ENCODE measurements at places on chromosomes 5 and 9.

DNA sequence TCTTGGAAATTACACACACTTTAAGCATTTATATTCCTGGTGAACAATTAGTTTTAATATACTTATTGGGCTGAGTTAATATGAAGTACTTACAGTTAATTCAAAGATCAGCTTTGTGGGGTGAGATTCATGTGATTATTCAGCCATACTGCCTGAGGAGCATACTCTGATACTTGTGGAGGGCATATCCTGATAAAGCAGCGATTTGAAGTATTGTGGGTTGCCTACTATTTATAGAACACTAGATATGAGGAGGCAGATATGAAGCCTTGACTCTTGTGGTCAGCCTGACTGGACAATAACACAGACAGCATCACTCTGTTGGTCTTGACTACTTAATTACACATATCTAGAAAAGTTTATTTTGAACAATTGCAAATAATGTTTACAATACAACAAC is 27.0 kb upstream of the AGGF1 start:
- DNase-seq, result no peak

GRCh38 chr5:116299746-116300640 is 215.2 kb downstream of the COMMD10 start:
- DNase-seq, result no peak

DNA sequence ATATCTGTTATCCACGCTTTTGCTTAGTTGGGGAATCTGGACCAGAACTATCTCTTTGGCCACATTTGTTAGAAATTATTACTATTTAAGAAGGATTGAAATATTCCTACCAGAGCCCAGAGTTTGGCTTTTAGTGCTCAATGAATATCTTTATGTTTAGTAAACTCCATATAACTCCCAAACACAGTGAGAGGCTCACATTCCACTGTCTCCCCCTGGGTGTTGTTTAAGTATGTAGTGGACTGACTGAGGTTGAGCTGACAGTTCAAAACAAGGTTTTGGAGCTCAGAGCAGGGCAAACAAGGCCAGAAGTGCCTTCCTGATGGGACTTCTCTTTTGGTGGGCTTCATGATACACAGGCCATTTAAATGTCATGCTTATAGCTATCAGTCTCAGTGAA is 216.0 kb downstream of the SMARCA2 start:
- no peak for DNase-seq

GRCh38 chr9:130364619-130365322 is 80.0 kb upstream of the ASS1 start:
- DNase-seq, result no peak

DNA sequence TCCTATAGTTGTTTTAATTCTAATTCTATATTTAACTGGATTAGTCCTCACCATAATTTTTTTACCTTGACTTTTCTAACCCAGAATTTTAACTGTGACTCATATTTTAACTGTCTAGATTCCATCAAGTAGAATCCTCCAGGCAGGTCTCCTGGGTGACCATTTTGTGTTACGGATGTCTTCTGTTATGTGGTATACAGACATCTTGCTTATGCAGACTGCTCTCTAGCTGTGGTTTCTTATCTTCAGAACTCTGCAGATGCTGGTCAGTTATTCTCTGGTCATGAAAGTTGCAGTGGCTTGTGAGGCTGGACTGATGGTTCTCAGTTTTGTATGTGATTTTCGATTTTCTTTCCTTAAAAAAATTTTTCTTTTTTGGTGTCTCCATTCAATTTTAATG is 139.4 kb downstream of the ATG10 start:
- DNase-seq, result no peak

DNA sequence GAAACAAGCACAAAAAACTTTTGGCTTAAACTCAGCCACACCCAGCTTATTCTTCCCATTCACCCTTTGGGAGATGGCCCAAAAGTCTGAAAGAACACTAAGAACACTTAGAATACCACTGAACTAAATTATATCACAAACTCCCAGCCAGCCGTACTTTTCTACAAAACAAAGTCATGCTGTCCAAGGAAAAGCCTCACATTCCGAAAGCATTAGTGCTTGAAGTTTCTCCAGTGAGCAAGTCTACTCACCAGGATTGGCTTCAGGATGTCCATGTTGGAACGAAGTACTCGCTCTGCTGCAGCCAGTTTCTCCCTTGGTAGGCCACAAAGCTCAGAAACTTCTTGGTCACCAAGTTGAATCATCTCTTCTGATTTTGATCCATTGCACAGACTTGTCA is 69.7 kb downstream of the ABCA1 start:
- no peak for DNase-seq

DNA sequence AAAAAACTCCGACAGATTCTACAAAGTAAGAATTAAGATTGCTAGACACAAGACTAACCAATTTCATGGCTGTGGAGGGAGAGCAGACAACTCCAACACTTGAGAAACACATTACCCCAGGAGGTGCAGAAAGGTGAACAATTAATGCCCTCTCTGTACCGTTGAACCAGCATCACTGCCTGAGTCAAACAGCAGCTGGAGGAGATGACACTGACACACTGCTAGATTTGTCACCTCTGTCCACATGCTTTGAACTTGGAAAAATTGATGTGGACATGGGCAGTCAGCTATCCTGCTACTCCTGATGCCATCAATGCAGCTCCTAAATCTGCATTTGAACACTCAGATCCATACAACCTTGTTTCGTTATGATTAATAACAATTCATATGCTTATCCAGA is 51.7 kb downstream of the GPBP1 start:
- DNase-seq, result no peak

DNA sequence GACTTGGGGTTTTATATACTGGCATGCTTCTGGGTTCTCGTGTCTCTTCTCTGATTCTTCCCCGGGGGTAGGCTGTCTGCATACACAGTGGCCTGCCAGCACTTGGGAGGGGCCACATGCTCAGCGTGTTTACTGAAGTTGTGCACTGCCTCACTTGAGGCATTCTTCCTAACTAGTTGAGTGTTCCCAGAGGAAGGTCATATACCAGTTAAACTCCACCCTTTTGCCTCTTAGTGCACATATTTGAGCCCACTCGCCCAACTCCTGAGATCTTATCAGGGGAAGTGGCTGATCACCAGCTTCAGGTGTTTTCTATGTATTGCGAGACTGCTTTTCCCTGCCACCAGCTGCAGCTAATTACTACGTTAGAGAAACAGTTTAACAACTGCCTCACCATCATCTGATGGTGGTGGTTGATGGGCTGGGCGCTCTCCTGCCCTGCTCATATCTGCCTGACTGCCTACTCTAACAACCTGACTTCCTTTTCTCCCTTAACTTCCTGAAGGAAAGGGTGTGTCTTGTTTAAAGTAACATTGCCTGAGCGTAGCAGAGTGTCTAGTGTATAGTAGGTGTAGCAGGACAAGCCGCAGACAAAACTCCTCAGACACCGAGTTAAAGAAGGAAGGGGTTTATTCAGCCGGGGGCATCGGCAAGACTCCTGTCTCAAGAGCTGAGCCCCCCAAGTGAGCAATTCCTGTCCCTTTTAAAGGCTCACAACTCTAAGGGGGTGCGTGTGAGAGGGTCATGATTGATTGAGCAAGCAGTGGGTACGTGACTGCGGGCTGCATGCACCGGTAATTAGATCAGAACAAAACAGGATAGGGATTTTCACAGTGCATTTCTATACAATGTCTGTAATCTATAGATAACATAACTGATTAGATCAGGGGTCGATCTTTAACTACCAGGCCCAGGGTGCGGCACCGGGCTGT is 60.1 kb upstream of the CLINT1 start:
- DNase-seq, result no peak

DNA sequence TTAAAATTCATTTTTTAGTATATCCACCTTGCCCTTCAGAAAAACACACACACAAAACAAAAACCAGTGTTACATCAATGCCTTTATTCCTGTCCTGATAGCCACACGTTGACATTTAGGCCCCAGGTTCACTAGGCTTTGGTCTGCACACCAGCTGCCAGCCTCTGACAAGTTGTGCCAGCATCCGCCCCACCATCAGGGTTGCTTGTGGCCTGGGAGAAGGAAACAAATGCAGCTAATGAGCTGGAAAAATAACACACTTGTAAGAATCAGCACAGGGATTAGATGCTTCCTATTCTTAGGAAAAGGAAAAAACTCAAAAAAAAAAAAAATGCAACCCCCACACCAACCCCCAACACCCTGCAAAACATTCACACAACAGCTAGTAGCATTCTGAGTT is 404.0 kb upstream of the GRIA1 start:
- DNase-seq, result no peak

- no peak for DNase-seq
Observed at GRCh38 chr5:573976-574375, 38.2 kb upstream of the CEP72 start.

- no peak for DNase-seq
Observed at GRCh38 chr5:135894789-135895188, 852 bp downstream of the IL9 start.

DNA sequence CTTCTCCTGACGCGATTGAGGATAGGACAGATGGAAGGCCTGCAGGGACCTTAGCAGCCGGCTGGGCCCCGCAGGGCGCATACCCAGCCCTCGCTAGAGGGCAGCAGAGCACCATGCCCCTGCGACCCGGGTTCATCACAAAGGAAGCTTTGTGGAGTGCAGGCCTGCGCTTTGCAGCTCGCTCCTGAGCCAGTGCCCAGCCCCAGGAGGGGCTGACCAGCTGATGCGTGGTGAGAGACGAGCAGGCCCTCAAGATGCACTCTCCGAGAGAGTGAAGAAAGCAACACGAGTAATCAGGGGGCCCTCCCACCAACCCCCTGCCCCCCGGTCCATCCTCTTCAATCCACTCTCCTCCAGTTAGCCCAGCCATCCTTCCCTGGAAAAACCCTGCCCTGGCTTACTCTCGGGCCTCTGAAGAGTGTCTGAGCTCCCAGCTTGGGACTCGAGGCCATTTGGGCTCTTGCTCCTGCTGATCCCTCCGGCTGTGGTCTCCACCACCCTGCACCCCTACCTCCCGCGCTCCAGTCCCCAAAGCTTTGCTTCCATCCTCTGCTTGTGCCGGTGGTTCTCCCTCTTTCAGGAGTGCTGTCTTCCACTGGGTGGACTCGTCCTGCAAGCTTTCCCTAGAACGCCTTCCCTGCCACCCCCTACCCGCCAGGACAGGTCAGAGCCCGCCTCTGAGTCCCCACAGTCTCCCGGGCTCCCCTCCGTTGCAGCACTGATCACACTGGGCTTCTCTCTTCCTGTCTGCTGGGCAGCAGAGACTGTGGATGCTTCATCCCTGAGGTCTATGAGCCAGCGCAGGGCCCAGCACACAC is 9.1 kb upstream of the KIF12 start:
- DNase-seq, result no peak

- DNase-seq, result no peak
Observed at GRCh38 chr9:134344800-134345310, 18.6 kb downstream of the RXRA start.

- no peak for DNase-seq
Observed at GRCh38 chr5:40682154-40683017, 2.7 kb downstream of the PTGER4 start.

DNA sequence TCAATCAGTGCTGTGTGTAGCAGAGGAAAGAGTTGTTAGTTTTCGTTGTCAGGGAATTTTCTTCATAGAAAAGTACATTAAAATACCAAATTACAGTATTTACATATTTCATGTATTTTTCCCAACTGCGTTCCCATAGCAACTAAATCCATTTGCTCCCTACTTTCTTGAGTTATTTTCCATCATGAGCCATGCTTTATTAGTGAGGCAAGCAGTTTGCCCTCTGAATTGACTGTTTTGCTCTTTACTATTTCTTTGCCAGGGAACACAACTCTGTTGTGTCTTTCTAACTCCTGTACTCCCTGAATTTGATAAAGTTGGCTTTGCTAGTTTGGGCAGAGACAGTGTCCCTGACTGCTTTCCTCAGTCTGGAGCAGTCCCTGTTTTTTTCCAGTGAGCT is 276.2 kb upstream of the SLC30A5 start:
- no peak for DNase-seq

- DNase-seq, result no peak
Observed at GRCh38 chr9:111076042-111076441, 37.8 kb upstream of the LPAR1 start.

DNA sequence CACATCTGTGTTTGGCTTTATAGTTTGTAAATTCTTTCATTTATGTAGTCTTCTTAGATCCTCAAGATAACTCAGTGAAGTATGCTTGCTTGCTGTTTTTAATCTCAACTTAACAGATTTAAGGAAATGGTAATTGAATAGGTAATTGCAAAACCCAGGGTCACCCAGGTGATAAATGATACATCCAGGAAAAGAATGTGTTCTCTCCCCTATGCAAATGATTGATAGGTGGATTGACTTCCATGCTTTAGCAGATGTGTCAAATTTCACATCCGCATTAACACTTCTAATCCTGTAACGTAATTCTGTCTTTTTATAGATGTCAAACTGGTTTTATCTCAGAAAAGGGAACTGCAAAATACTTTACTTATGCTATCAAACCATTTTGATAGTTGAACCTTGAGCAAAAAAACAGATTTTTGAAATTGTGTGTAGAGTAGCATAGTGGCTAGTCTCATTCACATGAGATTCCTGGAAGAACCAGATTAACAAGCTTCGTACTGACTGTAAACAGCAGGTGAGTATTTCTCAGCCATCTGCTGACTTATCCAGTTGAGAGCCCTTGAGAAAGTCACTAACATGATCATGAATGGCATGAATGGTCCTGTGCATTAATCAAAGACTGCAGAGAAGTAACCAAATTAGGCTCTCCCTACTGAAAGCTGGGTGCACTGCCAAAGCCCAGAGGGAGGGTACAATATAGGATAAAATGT is 86.7 kb upstream of the PAM start:
- DNase-seq, result no peak

DNA sequence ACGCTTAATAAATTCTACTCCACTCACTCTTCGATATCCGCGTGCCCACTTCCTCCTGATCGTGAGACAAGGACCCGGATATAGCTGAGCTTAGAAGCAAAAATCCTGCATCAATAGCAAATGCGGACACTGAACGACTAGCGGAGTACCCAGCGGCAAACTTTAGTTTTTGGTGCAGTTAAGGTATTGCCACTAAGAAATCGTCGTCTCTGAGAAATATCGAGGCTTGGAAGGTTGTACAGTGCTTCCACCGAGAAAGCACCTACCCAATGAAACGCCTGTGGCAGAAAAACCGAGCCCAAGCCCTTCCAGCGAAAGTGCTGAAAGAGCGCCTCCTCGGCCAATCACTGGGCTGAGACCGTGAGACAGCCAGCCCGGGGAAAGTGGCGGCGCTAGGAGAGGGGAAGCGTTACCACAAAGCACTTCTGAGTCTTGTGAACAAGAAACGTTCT is 32.2 kb downstream of the ANXA2R start:
- peak; percentile 77 for DNase-seq

DNA sequence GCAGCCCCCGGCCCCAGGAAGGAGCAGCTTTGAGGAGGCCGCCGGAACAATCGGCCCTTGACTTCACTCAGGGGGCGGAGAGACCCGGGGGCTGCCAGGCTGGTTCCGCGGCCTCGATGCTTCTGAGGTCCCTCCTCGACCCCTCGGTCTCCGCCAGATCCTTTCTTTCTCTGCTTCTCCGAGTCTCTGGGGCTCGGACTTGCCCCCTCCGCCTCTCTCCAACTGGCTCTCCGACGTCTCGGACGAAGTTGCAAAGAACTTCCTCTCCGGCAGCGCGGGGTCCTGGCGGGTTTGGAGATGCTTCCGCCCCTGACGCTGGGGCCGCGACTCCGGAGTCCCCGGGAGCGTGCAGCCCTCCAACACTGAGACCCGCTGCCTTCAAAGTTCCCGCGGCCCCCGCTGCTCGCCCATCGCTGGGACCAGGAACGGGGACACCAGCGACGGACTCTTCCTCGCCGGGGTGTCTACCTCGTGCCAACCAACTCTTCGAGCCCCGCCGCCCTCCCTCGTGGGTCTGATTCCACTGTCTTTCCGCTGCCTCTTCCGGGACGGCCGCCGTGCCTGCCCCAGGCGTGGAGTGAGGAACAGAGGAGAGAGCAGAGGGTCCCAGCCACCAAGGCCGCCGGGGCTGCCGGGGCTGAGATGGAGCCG is 7.0 kb downstream of the PAX5 start:
- DNase-seq, result no peak
